ENCODE measurements at places on chromosomes 5 and 9.
A peak's percentile ranks its signal among the peaks of the same experiment; 100 is the strongest.

GRCh38 chr5:181243564-181244343 lies at the start of gene RACK1:
RACK1 (minus strand) TSS chr5:181243906; CDS start chr5:181243800, 106 bp downstream.
- DNase-seq, result peak; percentile 85

- DNase-seq, result no peak
Measured at GRCh38 chr5:87909382-87909781, 359.3 kb downstream of the TMEM161B start.

- DNase-seq, result peak; percentile 6
Measured at GRCh38 chr9:7186175-7186574, 428.4 kb downstream of the KDM4C start.

DNA sequence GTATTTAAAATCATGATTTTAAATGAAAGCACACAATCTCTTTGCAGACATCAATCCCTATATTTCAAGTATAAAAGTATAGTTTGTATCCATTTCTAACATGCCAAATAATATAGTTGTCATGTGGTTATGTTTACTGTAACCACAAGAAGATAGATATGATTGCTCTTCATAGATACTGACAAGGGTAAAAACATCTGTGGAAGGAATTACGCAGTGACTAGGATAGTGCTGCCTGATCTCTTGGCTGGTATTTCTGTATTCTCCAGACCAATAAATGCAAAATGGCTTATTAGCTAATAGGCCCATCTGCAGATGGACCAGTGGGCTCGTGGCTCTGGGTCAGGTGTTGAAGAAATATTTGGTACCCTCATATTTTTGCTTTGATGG lies 34.9 kb upstream of the FBN2 start:
- DNase-seq, result no peak

- no peak for DNase-seq
Measured at GRCh38 chr5:110413856-110414255, 312.6 kb downstream of the TMEM232 start.

DNA sequence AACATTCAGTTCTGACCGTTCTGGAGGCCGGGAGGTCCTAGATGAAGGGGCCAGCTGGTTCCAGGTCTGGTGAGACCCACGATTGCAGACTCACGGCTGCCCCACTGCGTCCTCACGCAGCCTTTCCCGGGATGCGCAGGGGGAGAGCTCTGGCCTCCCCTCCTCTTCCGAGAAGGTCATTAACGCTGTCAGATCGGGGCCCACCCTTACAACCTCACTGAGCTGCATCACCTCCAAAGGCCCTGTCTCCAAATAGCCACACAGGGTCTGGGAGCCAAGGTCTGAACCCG lies 66.6 kb upstream of the PPP1R26 start:
- no peak for DNase-seq

Data from fibroblast of gingiva (primary cell).